ENCODE measurements at places on chromosomes 7 and 10. TPM values are rescaled to one million over a fixed set of nuclear protein-coding genes. Genes with fewer than 3 reads are reported as not detected.

CFAP70 gene
- 0.76 TPM for total RNA-seq

PDGFA gene
- total RNA-seq: 33.8 TPM

LIPF gene
- total RNA-seq: not detected

MACROH2A2 gene
- total RNA-seq: 20.4 TPM

CTAGE15 gene
- 3.9 TPM for total RNA-seq

KCND2 gene
- not detected for total RNA-seq

TUBB8 gene
- not detected for total RNA-seq

RARRES2 gene
- 0.79 TPM for total RNA-seq

SLC39A12 gene
- total RNA-seq: not detected

H2BK1 gene
- total RNA-seq: not detected

FKBP6 gene
- not detected for total RNA-seq
